ENCODE measurements at places on chromosomes 2 and 18. TPM values are rescaled to one million over a fixed set of nuclear protein-coding genes. Genes with fewer than 3 reads are reported as not detected.

DNA sequence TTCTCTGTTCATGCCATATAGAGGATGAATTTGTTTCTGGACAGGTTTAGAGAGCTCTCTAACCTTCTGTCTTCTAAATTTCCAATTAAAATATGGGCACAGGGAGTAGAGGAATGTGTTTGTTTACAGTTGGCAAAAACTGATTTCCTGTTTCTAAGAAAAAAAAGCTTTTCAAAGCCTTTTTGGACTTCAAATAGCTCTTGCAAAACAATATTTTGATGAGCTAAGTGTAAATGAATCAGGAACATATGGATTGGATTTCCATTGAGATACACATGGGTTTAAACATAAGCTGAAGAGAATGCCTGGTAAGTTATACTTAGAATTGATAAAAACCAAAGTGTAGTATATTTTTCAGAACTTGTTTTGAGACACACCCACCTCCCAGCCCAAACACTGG, 677.5 kb downstream of the NYAP2 start:
- DNase-seq: no peak

Gene MAP2
- total RNA-seq: 9.1 TPM

DNA sequence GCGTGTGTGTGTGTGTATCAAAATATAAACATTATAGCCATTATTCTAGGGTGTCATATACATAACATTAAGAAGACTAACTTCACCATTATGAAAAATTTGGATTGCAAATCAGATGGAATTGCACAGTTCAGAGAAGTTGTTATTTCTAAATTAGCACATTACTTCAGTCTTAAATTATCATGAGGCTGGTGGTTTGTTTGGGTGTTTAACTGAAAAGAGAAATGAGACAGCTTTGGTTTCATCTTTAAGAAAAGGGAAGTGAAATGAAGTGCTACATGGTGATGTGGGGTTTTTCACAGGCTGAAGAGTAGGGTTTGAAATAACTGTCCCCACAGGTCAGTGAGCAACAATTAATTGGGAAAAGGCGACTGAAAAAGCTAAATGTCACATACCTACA, 161.2 kb upstream of the XIRP2 start:
- DNase-seq: no peak

DNA sequence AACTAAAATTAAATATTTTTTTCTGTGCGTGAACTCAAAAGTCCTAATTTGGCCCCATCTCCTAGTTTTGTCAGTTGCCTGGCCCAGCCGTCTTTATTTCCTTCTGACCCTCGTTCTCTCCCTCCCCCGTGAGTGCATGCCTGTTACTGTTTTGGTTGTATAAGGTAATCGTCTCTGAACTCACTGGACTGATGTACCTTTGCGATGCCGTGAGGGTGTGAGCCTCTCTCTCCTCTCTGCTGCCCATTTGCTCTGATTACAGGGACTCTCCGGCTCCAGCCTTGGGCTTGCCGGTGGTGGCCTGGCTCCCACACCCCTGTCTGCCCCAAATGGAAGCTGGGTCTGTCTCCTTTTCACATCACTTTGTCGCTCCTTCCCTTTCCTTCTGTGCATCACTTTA, 66.5 kb upstream of the RBM44 start:
- no peak for DNase-seq

GRCh38 chr2:232523682-232524597, 2.0 kb upstream of the CHRND start:
- DNase-seq: peak; percentile 17

Gene GTF2A1L
- total RNA-seq: not detected

Gene FOXI3
- total RNA-seq: 0.04 TPM

DNA sequence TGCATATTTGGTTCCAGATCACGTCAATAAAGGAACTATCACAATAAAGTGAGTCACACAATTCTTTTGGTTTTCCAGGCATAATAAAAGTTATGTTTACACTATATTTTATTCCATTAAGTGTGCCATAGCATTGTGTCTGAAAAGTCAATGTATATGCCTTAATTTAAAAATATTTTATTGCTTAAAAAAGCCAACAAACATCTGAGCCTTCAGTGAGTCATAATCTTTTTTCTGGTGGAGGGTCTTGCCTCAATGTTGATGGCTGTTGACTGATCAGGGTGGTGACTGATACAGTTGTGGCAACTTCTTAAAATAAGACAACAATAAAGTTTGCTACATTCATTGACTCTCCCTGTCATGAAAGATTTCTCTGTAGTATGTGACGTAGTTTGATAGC, 254.3 kb upstream of the SPOPL start:
- no peak for DNase-seq

Gene PLCL1
- total RNA-seq: not detected

Gene SCYGR6
- total RNA-seq: not detected

Gene ERICH2
- total RNA-seq: 2.5 TPM

Gene ST6GAL2
- 0.03 TPM for total RNA-seq

Gene EVA1A
- 30.0 TPM for total RNA-seq

Gene MAP3K2
- 27.4 TPM for total RNA-seq

- no peak for DNase-seq
Measured at GRCh38 chr2:235492850-235493344, 946 bp upstream of the AGAP1 start.

GRCh38 chr2:167334146-167334742, 446.0 kb downstream of the XIRP2 start:
- no peak for DNase-seq

DNA sequence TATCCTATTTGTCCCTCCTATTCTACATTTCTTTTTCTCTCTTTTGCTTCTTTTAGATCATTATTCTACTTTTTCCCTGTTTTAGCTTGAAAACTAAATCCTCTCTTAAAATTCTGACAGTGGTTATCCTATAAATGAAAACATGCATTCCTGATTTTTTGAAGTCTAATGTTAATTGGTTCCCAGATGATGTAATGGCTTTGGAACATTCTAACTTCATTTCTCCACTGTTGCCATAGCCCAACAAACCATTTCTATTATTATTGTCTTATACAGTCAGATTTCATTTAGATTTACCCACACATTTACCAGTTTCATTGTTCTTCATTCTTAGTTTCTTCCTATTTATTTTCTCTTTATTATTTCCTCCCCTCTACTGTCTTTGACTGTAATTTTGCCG, 36.5 kb downstream of the SIGLEC15 start:
- no peak for DNase-seq

Gene EGR4
- total RNA-seq: not detected

Gene PSMA8
- total RNA-seq: not detected

- DNase-seq: no peak
Measured at GRCh38 chr2:230932556-230933511, 7.8 kb upstream of the GPR55 start.

DNA sequence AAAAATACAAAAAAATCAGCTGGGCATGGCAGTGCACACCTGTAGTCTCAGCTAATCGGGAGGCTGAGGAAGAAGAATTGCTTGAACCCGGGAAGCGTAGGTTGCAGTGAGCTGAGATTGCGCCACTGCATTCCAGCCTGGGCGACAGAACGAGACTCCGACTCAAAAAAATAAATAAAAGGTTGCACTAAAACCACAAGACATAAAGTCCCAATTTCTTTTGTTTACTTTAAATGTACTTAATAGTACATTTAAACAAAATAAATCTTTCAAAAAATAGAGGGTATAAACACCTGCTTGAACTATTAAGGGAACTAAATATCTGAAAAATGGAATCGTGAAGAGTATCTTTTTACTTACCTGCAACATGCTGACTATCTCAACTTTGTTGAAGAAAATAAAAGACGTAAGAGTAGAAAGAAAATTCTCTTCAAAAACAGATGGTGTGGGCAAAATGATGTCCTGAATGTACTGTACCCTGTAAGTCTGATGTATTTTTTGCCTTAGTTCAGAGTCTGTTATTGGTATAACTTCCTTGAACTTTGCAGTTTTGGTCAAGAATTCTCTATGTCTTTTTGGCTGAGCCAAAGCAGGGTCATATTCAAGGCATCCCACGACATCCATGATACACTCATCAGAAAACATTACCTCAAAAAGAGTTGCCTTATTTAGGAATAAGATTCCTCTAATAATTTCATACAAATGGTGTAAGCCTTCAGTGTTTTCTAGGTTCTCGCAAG, 19.2 kb downstream of the PPP4R3B start:
- no peak for DNase-seq

- no peak for DNase-seq
Measured at GRCh38 chr18:51193621-51194287, 3.7 kb downstream of the MEX3C start.

DNA sequence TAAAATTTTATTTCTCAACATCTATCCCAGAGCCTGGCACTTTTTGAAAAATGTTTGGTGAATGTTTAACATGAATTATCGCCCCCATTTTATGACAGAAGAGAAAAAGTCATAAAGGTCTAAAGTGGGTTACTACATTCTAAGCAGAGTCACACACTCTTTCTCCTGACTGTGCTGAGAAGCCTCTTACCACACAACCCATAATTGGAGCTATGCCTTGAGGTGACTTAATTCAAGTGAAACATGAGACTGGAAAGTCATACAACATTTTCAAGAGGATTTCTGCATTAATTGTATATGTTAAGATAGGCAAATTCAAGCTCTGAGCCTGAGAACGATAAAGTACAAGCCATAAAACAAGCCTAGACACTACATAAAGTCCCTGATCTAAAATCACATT, 3.1 kb upstream of the DSEL start:
- no peak for DNase-seq

- no peak for DNase-seq
Measured at GRCh38 chr2:84251651-84252302, 207.3 kb downstream of the SUCLG1 start.

- no peak for DNase-seq
Measured at GRCh38 chr18:30682672-30683071, 359.9 kb downstream of the DSC3 start.

Gene TM4SF20
- not detected for total RNA-seq

Gene MDH1B
- total RNA-seq: 0.48 TPM

- DNase-seq: no peak
Measured at GRCh38 chr2:60312618-60313017, 240.8 kb downstream of the BCL11A start.

DNA sequence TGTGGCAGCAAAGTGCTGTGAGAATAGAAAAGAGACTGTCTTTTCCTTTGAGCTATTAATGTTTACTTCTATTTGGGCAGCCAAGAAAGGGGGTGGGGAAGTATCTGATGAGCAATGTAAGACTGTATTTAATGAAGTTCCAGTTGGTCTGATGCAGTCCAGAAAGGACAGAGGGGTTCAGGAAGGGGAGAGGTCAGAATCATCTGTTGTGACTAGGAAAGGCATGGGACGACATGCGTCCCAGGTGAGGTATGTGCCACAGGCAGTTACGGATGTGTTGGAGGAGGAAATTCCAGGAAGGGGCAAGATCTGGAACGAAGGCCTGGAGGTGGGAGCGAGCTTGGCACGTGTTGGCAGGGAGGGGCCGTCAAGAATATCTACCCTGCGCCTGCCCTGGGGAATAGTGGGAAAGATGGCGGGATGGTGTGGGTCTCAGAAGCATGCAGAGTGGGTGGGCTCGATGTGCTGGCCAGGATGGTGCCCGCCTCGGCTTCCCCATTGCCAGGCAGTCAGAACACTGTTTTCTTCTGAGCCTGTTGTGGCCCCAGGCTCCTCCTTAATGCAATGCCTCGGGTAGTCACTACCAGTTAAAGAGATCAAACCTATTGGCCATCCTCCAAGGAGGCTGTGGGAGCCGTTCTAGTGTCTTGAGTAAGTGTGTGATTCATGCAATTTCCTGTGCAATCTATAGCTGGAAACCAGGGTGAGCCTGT, 57.8 kb upstream of the TXNDC2 start:
- DNase-seq: peak; percentile 95

GRCh38 chr2:84942166-84942565, 28.8 kb upstream of the KCMF1 start:
- DNase-seq: no peak

DNA sequence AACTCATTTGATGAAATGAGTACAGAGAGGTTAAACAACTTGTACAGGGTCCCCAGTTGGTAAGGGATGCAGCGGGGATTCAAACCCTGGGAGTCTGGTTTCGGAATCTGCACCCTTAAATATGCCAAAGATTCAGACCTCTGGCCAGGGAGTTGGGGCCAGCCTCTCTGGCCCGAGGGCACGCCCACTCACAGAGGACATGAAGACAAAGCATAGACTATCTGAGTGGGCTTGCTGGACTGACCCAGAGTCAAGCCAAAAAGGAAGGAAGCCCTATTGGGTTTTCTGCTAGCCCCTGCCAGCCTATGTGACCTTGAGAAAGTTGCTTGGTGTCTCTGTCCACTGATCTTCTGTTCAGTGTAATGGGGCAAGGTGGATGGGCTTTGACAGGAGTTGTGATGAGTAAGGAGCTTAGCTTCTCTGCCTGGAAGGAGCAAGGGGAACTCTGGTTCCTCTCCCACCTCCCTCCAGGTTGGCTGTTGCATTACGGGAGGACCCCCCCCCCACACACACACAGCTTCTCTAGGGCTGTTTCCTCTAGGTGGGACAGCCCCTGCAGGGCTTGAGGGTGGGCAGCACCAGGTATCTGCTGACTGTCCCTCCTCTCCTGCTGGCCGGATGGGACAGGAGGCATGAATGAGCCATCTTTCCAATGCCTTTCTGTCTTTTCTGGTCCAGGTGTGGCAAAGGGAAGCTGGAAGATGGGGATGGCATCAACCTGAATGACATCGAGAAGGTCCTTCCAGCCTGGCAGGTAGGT, 131.3 kb downstream of the CTIF start:
- no peak for DNase-seq

DNA sequence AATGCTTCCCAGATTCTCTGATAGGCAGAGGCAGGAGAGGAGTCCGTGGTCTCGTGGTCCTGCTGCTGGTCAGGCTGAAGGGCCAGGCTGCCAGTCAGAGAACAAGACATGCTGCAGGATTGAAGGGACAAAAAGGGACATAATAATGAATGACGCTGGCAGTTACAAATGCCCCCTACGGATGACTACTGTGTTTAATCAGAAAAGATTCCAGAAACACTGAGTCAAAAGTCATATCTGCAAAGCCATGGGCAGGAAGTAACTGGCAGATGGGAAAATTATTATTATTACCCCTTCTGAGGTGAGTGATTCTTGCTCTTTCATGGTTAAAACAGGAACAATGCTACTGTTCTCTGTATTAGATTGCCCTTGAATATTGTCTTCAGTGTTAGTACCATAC, 19.0 kb downstream of the LCT start:
- no peak for DNase-seq

- DNase-seq: no peak
Measured at GRCh38 chr2:8320311-8321066, 361.4 kb upstream of the ID2 start.

Gene REG1A
- not detected for total RNA-seq

Gene DTNA
- 0.48 TPM for total RNA-seq
